ENCODE measurements at places on chromosomes 12 and 14.

DNA sequence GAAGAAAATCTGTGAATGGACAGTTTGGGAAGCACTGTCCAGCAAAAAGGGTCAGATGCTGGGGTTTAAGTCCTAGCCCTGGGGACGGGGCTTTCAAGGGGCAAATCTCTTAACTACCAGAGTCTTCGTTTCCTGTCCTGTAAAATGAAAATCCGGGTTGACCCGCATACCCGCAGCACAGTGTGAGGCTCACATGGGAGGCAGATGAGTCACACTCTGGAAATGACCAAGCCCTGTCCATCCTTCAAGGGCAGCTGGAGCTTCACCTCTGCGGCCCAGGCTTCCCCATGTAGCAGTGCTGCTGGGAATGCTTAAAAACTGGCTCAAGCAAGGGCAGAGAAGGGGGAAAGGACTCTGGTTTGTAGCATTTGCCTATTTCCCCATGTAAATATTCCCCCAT lies 19.0 kb downstream of the FAM181A start:
- DNase-seq: no peak

- no peak for DNase-seq
Measured at GRCh38 chr12:80100591-80100990, 1.3 kb downstream of the OTOGL start.

DNA sequence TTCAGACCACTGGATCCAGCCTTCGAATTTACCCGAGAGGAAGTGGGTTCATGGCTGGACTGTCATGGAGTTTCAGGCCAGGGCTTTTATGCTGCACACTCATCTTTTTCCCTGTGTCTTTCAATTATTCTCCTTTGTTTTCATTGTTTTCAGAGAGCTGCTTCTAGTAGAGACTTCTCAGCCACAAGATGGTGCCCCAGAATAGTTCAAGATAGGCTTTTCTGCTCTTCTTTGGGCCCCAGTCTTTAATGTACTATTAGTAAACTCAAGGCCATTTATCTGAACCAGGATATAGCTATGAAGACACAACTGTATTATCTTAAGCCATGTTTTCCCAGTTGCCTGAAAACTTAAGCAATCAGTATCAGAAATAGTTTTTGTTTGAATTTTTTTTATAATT lies 30.4 kb upstream of the PSMA6 start:
- DNase-seq: peak; percentile 2

DNA sequence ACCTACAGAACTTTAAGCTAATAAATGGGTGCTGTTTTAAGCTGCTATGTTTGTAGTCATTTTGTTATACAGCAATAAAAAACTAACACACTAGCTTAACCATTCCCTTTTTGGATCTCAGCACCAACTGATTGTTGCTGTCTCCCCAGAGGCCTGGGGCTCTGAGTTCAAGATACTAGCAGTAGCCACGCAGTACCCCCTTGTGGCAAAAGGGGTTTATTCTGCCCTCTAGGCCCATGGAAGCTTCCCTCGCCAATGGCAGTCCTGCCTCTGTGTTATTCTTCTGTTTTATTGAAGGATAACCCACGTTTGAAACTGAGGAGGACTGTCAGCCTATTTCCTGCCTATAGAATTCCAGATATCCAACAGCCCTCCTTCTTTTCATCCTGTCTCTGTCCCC lies 455.3 kb upstream of the ATP2B1 start:
- DNase-seq: no peak

DNA sequence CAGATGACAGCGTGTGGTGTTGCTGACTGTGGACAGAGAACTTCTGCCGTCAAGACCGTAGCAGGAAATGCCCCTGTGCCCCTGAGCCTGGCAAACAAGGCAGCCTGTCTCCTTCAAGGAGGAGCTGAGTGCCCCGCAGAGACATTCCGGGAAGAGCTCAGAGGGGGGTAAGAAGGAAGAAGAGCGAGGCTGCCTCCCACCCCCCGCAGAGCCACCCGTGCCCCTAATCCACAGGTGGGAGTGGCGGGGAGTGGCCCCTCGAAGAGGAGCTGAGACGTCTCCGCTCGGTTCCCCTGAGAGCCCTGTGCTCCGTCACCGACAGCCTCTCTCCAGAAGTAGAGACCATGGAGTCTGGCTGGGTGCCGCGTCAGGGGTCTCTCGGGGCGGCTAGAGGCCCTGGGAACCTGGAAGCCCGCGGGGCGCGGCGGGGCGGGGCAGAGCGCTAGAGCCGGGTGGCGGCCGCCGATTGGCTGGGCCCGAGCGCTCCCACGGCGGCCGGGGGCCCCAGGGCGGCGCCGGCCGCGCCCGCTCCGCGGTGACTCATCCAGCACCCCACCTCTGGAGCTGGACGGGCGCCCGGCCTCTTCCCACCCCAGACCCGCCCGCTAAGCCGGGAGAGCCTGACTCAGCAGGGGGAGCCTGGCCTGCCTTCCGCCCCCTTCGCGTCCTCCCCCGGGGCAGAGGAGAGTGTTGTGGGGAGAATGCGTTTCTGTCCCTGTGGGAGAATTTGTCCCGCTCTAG lies 25.2 kb upstream of the KRT78 start:
- DNase-seq: no peak

- DNase-seq: no peak
Measured at GRCh38 chr12:5461966-5462365, 30.1 kb downstream of the NTF3 start.

- no peak for DNase-seq
Measured at GRCh38 chr14:79354336-79354735, 857.0 kb downstream of the DIO2 start.

DNA sequence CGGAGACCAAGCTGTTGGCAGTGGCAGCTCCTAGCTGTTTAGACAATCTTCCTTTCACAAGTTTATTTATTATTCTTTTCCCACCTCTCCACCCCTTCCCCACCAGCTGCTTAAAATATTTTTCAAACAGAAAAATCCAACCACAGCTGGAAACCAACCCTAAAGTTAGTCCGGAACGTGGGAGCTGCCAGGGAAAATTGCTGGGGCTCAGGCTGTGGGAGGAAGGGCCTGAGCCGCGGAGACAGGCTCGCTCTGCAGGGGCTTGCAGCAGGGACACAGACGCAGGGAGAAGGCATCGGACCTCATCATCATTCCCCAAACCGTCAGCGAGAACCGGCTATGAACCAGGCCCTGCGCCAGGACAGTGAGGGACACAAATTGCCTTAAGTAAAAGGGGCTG lies 16.1 kb upstream of the TMEM106C start:
- no peak for DNase-seq

DNA sequence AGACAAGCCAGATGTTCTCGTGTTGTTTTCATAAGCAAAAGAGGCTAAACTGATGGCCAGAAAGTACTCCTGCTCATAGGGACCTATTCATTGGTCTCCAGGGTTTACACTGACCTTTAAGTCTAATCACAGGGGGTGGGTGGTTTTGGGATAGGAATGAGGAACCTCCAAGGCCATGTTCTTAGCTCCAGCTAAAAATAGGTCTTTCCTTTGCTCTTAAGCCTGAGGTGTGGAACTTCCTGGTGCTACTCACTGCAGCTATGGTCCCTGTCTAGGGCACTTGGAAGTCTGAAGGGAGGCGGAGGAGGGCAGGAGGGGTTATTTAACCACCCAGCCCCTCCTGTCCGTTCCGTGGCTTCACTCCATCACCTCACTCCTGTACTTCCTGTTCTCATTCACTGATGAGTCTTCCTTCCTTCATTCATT lies 18.6 kb downstream of the GPRC5A start:
- DNase-seq: no peak

DNA sequence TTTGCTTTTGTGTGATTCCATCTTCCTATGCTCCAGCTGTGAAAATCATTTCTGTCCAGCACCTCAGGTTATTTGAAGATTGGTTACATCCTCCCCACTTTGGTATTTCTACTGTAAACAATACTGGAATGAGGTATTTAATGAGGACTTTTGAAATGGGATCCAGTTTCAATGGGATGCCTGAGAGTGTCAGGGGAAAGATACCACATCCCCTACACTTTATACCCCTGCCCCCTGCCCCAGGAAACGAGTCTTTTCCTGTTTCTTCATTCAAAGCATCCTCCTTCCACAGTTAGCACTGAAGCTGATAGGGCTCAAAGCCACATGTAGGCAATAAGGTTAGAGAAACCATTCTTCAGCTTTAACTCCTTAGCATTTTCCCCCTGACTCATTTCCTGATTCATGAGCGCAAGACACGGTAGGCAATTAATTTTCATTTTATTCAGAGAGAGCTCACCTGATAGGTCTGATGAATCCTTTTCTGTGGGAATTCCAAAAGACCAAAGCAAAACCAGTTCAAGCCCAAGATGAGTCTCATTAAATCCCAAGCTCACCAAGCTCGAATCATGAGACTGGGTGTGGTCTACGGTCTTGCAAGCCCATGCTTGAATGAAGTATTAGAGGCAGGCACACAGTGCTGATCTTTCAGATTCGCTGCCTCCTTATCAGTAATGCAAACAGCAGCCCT lies 143.6 kb upstream of the CRY1 start:
- no peak for DNase-seq

- no peak for DNase-seq
Measured at GRCh38 chr12:98002887-98003493, 512.4 kb upstream of the TMPO start.
